ENCODE measurements at places on chromosomes 4 and X.

GRCh38 chr4:51932261-51932660, 87.9 kb downstream of the LRRC66 start:
- no peak for DNase-seq

DNA sequence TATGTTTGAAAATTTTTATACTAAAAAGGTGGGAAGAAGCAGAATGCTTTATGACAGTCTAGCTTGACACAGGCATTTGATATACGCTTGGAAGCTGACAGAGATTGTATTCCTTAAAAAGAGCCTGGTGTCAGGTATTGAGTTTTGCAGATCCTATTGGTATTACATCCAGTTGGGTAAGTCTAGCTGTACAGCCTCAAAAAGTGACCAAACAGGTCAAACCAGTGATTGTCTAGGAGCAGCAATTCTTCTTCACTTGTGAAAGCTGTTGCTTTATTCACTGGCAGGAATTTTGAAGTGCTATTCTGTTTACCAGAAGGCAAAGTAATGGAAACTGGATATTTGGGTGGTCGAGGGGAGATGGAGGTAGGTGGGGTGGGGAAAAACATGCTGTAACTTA, 77.5 kb downstream of the UCHL1 start:
- no peak for DNase-seq

GRCh38 chrX:12967711-12968465, 7.0 kb upstream of the TMSB4X start:
- DNase-seq = no peak

- DNase-seq = no peak
These were observed 47.6 kb upstream of the PRSS12 start for GRCh38 chr4:118400356-118400755.

DNA sequence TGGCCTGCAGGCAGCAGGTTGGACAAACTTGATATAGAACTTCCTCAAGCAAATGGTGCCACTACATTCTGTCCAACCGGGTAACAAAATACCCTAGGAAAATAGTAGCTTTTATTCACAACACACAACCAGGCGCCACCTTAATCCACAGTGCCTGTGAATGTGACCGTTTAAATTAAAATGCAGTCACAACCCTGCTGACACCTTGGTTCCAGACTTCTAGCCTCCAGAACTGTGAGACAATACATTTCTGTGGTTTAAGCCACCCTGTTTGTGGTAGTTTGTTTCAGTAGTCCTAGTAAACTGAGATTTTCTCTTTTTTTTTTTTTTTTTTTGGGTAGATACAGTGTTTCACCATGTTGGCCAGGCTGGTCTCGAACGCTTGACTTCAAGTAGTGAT, 575.8 kb downstream of the PACRGL start:
- DNase-seq = no peak

DNA sequence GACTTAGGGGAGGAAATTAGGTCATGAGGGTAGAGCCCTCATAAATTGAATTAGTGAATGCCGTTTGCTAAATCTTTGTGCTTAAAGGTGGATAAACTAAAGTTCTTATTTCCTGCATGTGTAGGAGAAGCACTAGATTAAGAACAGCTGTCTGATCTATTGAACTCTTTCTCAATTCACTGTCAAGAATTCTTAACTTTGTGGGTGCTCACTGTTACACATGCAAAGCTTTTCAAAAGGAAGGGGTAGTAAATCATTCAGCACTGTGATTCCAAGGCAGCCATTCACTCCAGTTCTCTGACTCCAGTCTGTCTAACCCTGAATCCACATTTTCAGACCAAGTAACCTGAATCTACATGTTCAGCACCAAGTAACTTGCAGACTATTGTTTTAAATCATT, 1520.1 kb downstream of the PCDH18 start:
- DNase-seq = no peak

- DNase-seq = no peak
These were observed 121.3 kb downstream of the PPARGC1A start for GRCh38 chr4:23768541-23768940.

DNA sequence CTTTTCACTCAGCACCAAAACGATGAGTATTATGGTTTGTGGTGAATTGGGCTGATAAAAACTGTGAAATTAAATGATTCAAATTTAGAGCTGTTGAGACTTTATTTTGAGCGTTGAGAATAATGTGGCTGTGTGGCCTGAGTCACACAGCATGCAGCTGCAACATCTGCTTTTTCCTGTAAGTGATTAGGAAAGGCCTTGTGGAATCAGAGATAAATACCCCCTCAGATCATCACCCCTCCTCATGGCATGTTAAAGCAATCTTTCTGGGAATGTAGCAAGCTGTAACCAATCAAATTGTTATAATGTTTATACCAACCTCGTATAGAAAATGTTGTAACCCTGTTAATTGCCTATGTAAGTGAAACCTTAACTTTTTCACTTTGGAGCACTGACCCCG, 90.0 kb upstream of the GRPR start:
- DNase-seq = no peak

Data from SW 1271 (cell line).